ENCODE measurements at places on chromosomes 5 and 9.
A peak's percentile ranks its signal among the peaks of the same experiment; 100 is the strongest.

DNA sequence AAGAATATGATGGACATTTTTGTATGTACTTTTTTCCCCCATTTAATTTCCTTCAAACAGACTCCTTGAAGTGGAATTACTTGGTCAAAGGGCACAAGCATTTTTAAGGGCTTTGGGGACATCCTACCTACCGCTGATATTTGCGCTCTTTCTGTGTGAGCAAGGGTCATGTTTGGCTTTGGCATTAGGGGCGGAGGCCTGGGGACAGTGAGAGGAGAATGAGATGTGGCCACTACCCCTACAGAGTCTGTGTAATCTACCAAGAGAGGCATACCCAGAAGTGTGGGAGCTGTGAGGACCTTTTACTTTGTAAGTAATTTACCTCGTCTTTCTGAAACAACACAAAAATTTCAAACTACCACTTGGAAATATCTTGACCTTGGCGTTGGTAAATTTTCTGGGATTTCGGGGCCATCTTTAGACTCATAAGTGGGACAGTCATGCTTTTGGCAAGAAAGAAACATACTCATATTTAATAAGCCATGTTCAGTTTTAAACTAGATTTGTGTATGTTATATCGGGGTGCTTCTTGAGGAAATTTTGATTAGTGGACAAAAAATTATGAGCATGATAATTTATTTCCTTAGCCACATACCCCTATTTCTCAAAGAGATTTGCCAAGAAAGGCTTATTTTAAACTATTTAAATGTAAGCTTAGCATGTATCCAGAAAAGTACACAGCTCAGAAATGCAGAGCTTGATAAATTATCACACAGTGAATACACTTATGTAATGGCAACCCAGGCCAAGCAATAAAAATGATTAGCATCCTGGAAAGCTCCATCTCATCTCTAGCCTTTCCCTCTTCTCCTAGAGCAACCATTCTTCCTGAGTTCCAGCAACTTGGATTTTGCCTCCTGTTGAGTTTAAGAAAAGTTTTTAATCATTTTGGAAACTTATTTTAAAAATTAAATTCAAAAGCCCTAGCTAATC lies 63.6 kb downstream of the ARHGAP26 start:
- no peak for DNase-seq

DNA sequence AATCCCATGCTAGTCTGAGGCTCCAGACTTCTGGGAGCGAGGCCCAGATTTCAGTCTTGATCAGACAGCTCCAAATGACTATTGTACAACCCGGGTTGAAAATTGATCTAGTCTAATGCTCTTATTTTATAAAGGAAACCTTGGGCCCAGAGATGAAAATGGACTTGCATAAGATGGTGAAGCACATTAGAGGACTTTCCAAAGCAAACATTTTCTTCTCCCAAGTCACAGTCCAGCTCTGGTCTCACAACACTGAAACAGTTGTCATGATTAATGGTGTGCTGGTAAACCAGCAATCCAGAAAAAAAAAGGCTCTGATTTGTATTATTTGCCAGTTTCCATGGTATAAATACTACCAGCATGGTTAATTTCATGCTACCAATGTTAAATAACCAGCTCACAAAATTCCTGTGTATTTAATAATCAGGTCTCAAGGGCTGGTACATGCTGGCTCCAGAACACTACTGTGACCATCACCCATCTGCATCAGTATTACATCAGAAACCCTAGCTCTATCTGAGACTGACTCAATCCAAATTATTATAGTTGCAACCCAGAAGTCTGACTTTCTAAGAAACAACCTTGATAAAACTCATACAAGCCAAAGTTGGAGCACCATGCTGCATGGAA lies 32.5 kb upstream of the ABLIM3 start:
- DNase-seq: no peak

DNA sequence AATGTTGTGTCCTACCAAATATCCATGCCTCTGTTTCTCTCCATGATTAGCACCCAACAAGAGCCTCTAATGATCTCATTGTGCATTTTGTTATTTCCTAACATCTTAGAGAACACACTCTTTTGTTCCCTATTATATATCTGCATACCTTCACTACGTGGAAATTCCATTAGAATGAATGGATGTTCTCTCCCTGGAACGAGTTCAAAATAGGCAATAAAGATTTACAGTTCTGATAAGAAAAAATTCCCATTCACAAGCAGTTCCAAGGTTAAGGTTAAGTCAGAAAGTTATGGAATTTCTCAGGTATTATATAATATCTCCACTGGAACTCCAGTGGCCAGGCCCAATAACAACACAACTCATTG lies 83.7 kb downstream of the TRPM6 start:
- DNase-seq: no peak

GRCh38 chr9:87569518-87569917 lies 71.9 kb downstream of the DAPK1 start:
- no peak for DNase-seq

- DNase-seq: no peak
Measured at GRCh38 chr9:108850293-108850897, 5.4 kb downstream of the ACTL7B start.

DNA sequence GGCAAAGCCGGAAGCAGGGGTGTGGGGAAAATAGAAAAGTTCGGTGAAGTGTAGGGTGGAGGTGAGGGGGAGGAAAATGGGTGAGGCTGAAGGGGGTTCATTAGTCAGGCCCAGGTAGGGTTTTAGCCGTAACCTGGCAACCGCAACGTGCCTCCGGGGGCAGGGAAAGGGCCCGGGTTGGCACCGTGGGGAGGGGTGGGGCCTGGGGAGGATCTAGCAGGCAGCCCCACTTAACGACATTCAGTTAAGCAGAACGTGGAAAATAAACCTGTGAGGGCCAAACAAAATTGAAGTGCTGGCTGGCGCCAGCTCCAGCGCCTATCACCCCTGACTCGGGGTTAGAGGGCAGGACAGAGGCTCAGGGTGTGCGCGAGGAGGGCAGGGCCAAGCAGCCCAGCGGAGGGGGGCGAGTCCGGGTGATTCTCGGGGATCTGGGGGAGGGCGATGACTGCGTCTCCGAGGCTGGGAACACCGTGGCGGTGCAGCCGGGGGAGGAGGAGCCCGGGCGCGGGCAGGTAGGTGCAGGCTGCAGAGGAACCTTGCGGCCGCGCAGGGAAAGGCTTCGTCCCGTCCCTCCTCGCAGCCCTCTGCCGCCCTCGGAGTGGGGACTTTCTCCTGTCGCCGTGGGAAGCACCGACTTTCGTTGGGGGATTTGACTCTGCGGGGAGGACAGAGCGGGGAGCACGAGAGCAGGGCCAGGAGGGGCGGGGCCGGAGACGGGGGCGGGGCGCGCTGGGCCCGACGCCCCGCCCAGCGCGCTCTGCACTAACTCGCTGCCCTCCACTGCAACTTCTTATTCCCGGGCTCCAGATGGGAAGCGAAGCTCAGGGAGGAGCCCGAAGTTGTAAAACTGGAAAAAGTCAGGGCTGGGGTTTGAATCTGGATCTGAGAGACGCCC lies 5.1 kb downstream of the RGS14 start:
- DNase-seq: peak; percentile 84

DNA sequence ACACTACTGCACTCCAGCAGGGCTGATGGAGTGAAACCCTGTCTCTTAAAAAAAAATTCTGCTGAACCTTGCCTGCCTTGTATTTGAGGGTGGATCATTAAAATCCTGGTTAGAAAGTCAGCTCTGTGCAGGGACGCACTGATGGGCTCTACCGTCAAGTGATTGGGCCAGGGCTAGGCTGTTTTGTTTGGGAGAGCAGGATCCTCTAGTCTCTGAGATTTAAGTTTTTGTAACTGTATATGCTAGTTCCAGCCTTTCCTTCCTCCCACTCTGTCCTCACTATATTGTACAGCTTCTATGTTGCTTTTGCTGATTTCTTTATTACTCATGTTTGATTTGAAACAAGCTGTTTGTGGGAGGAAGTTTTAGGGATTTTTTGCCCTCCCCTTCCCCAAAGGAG lies 11.5 kb downstream of the DDX4 start:
- DNase-seq: no peak

DNA sequence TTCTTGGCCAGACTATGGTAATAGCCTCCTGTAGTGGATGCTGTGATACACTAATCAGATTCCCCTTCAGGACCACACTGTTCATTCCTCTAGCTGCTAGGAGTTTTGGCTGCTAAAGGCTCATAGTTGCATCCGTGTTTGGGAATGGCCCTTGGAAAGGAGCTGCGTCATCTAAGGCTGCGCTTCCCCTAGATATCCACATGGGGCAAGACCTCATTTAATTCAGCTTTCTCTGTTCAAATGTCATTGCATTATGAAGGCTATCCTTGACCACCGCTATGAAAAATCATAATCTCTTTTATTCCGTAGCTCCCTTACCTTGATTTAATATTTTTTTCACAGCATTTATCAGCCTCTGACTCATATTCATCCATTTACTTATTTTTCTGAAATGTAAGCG lies 258.3 kb upstream of the NR4A3 start:
- DNase-seq: no peak

- peak; percentile 62 for DNase-seq
Measured at GRCh38 chr9:128685636-128686489, 3.2 kb upstream of the SET start.

DNA sequence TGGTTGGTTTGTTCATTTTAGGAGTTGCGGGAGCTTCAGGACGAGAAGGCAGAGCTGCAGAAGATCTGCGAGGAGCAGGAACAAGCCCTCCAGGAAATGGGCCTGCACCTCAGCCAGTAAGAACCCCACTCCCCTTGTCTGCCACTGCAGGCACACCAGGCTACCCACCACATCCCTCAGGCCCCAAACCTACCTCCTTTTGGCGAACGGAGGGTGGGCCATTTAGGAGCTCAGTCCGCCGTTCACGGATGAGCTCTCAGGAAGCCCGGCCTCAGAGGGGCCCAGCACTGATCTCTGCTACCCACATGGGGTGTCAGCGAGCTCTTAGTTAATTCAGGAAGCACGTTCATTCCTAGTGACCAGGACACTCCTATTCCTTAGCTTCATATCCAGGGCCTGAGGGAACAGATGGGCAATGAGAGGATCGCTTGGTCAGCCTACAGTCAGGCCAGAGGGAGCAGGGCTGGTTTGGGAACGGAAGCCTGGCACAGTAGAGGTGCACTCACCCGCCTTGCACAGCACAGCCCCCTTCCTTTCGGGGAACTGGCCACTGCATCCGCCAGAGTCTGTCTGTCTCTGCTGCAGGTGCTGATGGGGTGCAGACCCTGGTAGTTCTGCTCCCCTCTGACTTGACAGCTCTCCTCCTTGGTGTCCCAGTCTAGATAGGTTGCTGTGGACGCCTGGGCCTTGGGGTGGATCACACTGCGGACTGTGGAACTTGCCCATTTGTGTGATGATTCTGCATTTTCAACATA lies 21.4 kb downstream of the HNRNPH1 start:
- no peak for DNase-seq

DNA sequence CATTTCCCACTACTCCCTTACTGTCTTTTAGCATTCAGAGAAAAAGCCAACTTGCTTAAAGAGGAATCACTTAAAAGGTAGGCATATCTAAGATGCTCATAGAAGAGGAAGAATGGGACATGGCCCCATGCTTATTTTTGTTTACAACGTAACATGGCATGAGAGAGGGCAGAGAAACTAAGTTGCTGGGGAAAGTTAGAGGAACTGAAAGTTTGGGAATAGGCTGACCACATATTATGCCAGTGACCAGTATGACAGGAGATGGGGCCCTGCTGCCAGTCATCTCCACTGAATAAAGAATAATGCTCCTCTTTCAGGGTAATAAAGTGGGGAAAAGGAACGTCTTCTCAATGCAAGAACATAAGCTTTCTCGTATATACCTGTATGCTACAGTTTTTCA lies 1.9 kb downstream of the PLPP6 start:
- DNase-seq: no peak

DNA sequence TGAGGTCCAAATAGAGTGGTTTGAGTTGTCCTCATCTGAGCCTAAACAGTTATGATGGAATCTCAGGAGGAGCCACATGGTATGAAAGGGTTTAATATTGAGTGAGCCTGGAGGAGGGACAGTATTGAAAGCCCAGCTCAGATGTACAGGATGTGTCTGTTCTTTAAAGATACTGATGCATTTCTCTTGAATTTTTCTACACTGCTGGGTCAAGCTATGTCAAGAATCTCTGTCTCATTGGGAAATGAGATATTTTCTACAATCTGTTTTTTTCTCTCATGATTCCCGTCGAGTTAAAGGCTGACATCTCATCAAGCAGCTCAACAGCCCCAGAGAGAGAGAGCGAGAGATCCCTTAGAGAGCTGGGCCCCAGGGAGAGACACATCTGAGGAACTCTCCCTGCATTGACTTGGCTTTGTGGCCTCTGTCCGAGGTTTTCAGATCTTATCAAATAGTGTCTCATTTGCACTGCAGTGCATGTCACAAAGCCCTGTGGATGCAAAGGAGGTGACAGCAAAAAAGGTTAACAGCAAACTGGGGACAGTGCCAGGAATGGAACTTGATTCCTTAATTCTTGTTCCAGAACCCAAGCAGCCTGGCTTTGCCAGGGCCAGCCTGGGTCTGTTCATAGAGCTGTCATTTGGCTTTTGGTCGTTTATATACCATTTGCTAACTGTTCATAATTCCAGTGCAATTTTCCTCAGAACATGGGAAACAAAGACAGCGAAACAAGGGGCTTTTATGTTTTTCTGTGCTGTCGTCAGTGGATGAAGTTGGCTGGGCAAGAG lies 19.0 kb upstream of the ACTBL2 start:
- DNase-seq: no peak

DNA sequence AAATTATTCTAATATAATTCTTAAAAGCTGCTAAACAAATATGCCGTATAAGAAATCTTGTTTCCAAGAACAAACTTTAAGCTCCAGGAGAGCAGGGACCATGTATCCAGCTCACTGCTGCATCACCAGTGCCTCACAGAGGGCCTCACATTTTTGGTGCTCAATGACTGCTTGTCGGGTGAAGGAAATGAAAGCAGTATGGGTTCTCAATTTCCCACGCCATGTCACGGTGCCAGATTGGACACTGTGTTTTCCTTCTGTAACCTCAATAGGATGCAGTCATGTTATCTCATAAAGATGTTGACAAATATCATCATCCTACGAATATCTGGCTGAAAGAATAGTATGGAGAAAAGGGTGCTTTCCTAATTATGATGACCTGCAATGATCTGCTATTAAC lies 64.7 kb downstream of the POU5F2 start:
- no peak for DNase-seq

- no peak for DNase-seq
Measured at GRCh38 chr5:180271221-180271620, 20.7 kb downstream of the MAPK9 start.

DNA sequence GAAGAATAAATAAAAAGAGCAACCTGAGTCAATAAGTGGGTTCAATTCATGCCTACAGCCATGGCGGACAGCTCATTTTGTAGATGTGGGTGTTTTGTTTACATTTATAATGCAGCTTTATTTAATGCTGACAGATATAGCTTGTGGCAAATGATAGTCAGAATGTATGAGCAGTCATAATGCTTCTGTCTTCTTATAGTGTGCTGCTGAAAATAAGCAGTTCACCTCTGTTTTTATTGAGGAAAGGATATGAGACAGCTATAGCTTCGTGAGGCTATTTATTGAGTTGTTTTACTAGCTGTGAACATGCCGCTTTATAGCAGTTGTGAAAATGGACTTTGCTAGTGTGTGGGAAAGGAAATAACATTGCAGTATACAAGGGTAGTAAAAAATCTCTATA lies 147.4 kb downstream of the PBX3 start:
- DNase-seq: no peak

- DNase-seq: no peak
Measured at GRCh38 chr9:87729246-87729645, 3.3 kb downstream of the CTSL start.
